ENCODE measurements at places on chromosomes 11 and 22.

DNA sequence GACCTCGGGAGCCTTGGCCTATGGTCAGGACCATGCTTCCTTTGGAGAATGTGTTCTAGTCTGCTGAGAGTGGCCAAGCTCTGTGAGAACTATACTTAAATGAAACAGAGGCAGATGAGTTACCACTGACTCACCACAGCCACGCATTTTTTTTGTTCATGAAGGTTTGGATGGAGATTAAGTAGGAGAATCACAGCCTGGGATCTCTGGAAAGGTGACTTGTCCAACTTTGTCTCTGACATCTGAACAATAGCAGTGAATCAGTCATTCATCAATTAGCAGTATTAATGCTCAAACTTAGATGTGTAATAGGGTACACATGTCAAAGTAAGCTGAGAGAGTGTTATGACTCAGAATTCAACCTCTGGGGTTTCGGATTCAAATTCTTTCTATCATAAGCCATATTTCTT is 100.7 kb upstream of the ANO3 start:
- DNase-seq = no peak

GRCh38 chr11:12680246-12680939 is 6.2 kb downstream of the TEAD1 start:
- DNase-seq = no peak

DNA sequence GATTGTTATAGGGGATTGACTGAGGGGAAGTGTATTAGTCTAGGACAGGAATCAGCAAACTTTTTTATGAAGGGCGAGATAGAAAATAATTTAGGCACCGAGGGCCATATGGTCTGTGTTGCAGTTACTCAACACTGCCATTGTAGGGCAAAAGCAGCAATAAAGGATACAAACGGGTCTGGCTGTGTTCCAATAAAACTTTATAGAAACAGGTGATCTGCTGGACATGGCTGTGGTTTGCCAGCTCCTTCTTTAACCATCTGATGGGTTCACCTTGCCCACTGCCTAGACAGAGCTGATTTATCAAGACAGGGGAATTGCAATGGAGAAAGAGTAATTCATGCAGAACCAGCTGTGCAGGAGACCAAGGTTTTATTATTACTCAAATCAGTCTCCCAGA is 20.0 kb downstream of the PRR5L start:
- DNase-seq = no peak

- no peak for DNase-seq
These were observed 22.7 kb upstream of the MTNR1B start for GRCh38 chr11:92946707-92947106.

DNA sequence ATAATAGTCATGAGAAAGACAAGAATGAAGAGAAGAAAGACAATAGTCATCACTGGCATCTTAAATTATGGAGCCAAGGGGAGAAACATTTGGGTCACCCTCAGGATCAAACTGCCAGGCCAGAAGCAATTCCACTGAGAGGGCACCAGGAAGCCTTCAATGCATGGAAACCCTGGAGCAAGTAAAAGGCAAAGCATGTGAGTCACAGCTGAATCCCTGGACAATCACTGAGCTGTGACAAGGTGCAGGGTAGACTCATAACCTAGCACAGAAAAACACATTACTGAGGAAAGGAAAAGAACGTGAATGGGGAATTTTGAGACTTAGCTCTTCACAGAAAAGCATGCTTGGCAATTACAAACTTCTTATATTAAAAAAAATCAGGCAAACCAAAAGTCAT is 1.6 kb downstream of the KCNJ1 start:
- DNase-seq = no peak

GRCh38 chr22:29780220-29780619 is 13.1 kb downstream of the UQCR10 start:
- DNase-seq = no peak

Data from stimulated activated CD8-positive, alpha-beta memory T cell treated with anti-CD3 and anti-CD28 coated beads, Interleukin-15, amount 100 ng/mL, for 1 hour (primary cell).